Stomach (tissue), 19 donors: ENCODE measurements at places on chromosomes 5 and 9. TPM values are rescaled to one million over a fixed set of nuclear protein-coding genes. Genes with fewer than 3 reads are reported as not detected.

Gene IFNA14
- not detected for total RNA-seq

Gene PPP3R2
- not detected for total RNA-seq

Gene UBE2QL1
- total RNA-seq = not detected

GRCh38 chr9:82581935-82582334, 481.0 kb downstream of the RASEF start:
- DNase-seq = no peak

DNA sequence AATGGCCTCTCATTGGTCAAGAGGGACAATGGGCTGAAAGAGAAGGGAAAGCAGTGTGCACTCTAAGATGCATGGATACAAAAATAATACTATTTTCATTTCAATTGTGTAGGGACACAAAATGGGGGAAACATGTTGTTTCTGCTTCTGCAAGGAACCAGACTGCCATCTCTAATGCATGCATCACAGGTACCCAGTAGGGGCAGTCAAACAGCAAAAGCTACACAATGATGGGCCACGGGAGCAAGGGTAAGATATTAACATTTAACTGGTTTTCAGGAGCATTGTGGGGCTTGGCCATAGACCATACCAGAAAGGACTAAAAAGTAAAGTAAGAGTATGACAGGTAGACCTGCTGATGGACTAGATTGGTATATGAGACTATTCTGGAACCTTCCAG, 535.8 kb downstream of the SPATA31D1 start:
- no peak for DNase-seq

DNA sequence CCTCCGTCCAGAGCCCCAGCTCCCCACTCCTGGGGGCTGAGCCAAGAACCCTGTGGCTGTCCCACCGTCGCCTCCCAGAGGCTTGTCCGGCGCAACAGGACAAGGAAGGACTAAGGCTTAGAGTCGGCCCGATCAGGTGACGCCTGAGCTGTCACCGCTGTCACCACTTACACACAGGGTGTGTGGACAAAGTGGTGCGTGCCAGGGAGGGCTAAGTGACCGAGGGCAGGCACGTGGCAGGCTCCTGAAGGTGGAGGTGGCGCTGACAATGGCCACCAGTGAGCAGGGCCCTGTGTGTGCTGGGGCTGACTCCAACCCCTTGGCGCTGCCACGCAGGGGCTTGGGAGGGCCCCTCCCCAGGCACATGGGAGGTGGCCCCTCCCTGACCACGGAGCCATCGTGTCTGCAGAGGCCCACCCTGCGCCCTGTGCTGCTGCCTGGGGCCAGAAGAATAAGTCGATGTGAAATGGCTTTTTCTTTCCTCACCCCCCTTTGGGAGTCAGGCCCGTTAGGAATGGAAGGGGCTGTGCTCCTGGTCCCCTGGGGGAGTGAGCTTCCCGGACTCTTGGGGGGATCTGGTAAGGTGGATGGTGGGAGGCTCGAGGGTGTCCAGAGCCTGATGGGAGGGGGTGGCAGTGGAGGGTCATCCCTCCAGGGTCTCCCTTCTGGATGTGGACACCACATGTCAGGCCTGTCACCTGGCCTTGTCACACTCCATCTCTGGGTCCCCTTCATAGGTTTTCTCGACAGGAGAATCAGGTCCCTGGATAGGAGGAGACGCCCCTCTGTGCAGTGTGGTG, 2.6 kb upstream of the GPSM1 start:
- DNase-seq = peak; percentile 86

- DNase-seq = peak; percentile 68
These were observed 27.8 kb downstream of the PRLR start for GRCh38 chr5:35202319-35203111.

DNA sequence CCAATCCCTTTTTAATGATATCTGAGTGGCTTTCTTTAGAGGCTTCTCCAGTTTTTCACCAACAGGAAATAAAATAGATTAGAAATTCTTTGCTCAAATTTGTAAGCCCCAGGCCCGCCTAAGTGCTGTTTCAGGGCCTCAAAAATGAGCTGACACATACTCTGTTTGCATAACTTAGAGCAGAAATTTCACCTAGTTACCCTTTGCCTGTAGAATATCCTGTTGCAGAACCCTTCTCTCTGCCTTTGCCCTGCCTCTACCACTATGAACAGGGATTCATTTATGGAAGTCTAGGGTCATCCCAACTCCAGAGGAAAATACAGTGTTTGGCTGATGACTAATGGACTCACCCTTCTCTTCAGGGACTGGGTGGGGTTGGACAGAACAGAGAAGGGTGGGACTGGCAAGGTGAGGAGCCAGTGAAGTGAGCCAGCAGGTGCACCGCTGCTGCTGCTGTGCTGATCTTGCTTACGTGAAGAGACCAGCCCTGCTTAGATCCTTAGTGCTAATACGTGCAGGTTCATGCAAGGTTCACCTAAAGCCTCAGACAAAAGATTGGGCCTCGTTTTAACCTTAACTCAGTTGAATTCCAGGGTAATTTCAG, 22.8 kb downstream of the OSTF1 start:
- DNase-seq = peak; percentile 39

- no peak for DNase-seq
These were observed 129.8 kb downstream of the FGF18 start for GRCh38 chr5:171549274-171549673.

DNA sequence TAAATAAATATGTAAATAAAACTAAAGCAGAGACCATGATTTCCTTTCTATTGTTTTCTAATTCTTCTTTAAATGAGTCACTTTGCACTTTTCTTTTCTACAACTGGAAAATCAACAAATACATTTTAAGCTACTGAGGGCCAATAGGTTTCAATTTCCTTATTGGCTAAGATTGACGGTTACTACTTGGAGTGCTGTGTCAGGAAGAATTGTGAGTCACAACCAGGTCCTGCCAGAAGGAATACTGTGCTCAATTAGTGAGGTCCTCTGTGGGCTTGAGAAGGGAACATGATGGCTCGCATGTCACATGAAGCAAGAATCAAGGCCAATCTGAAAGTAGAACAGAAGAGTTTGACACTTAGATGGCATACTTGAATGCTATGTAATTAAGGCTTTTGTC, 110.8 kb downstream of the HMHB1 start:
- no peak for DNase-seq

GRCh38 chr5:65981969-65982619, 55.7 kb downstream of the ERBIN start:
- no peak for DNase-seq
